ENCODE measurements at places on chromosomes 6 and 20.

DNA sequence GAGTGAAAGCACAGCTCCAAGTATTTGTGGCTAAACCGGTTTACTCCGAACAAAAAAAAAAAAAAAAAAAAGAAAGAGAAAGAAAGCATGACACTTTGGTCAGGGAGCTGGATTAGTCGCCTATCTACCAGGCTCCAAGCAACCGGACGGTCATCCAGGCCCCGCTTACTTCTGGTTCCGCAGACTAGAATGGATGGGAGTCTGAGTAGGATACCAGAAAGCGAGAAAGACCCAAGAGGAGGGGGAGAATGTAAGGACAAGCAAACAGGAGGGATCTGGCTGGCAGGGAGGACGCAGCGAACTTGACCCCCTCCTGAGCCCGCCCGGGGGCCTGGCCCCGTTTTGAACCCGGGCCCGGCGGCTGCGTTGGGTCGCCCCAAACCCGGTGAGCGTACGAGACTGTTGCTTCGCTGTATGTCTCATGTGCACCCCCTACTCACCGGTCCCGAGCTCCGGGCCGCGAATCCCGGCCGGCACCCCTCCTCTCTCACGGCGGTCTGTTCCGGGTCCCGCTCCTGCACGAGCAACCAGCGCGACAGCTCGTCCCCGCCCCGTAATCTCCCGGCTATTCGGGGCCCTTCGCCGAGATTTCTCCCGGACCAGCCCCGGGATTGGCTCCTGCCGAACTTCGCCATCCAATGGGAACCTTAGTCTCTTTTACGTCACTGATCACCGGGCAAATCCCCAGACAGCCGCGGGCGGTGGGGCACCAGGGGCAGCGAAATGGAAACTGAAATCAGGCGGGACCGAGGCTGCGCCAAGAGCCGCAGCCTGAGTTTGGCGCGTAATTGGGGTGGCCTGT is at the start of gene TRIM26:
Gene TRIM26, minus strand, starts transcription at position 542 of the 802 bp plus-strand sequence. CDS start 14,303 bp downstream, outside the sequence.
- peak; percentile 97 for DNase-seq

DNA sequence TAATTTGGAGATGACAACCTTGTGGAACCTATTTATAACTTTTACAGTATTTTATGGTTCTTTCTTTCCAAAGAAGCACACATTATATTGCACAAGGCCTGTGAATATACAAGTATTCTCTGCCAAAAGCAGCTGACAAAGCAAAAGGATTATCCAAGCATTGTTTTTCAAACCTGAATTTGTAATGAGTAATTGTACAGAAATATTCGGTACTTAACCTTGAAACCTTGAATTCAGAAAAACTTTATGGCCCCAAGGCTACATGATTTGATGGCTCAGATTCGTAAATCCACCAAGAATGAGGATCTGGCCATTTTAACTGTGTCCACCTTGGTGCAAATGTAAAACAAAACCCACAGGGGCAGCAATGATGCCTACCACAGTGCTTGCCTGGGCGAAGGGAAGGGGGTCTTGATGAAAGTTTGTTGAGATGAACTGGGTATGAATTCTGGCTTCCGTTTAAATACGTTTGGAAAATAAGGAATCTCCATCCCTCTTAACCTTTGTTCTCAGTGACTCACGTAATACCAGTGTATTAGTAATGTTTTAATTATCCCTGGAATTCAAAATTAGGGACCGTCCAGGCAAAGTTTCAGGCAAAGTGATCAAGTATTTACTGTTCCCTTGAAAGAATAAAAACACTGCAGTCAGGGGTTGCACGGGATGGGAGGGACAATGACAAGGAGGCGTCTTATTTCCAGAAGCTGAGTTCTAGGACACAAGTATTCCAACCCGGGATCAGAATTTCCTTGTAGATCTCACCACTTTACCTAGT is 2.7 kb upstream of the RBM24 start:
- DNase-seq = no peak

DNA sequence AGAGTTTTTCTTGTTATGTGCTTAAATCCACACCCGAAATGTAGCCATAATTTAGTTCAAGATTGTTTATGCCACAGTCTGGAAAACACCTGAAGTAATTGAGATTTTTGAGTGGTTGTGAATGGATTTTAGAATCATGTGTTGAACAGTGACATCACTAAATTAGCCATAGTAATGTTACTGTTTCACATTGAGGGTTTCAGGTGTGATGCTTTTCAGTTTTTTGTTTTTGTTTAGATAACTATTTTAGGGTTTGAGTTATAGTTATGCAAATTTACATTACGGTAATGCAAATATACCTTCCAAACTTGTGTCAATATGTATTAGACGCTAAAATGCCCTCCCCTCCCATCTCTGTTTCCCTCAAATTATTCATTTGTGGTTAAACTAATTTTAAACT is 22.9 kb downstream of the QKI start:
- DNase-seq = no peak

GRCh38 chr6:33390767-33391277 is 801 bp upstream of the KIFC1 start:
- DNase-seq = no peak

DNA sequence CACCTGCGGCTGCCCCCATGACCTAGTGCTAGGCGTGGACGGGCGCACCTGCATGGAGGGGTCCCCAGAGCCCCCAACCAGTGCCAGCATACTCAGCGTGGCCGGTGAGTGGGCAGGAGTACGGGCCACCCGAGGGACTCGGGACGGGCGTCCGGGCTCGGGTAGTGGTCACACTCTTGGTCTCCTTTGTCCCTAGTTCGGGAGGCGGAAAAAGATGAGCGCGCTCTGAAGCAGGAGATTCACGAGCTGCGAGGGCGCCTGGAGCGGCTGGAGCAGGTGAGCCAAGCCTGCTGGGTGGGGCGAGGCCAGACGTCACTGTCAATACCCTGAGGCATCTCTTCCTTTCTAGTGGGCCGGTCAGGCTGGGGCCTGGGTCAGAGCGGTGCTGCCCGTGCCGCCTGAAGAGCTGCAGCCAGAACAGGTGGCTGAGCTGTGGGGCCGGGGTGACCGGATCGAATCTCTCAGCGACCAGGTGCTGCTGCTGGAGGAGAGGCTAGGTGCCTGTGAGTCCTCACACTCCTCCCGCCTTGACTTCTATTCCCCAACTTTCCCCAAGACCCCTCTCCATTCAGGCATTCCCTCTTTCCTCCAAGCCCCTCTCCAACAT is 2.9 kb downstream of the EGFL8 start:
- DNase-seq = no peak

DNA sequence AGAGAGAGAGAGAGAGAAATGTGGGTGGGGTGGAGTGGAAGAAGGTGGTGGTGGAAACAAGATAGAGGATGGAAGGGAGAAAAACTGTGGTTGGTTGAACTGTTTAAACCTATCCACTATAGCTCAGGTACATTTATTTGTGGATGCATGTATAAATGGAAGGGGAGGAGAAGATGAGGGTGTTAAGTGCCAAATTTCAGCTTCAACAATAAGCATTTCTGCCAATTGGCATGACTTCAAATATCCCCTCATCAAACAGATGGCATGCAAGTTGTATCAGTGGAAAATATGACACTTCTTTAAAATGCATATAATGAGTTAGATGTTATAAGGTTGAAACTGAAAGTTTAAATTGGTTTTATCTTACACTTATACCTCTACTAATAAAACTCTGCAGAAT is 216.1 kb downstream of the LMBRD1 start:
- no peak for DNase-seq

DNA sequence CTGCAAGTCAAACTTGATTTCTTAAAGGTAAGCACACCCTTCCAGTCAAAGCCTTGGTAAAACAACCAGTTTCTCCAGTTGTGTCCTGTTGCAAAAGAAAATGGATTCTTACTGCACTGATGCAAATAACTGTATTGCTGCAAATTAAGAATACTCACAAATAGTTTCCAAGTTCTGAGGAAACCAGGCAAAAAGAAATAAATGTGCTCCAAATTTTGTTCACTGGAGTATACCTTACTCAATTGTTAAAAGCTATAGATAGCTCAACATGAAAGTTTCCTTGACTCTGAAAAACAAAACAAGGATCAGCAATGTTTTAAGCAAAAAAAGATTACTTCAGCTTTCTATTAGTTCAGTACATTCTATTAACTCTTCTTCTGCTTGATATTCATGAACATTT is 75.2 kb downstream of the SLC16A10 start:
- no peak for DNase-seq

DNA sequence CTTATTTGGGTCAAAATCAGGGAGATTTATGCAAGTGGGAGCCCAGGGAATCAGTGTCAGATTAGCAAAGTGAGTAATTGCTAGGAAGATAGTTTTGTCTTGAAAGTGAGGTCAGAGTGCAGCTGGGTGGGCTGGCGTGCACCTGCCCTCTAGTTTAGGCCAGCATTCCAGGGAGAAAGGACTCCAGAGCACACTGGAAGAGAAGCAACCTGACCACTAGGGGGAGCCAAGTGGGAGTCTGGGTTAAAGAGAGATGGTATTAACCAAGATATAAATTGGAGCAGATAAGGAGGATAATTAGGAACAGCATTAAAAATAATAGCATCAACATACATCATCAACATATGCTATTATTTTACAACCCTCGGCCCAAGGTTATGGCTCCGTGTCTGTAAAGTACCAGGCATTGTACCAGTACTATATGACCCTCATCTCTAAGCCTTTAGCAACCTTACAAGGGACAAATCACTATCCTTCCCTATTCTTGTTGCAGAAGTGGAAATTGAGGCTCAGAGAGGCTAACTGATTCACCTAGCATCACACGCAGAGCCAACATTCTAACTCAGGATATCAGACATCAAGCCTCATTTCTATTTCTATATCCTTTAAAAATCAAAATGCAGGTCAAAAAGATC is 57.8 kb downstream of the SLC2A10 start:
- no peak for DNase-seq

DNA sequence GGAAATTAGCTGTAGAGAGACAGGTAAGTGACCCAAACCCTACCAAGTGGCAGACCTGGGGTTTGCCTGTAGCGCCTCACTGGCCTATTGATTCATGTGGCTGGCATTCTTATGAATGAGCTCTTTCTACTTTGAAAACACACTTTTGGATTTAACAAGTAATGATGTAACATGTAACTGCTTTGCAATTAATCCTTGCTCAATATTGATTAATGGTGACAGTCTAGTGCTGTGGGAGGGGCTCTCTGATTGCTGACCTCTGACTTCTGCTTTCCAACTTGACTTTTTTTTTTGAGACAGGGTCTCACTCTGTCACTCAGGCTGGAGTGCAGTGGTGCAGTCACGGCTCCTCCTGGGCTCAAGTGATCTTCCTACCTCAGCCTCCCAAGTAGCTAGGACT is 82.7 kb downstream of the TIAM2 start:
- DNase-seq = no peak

- DNase-seq = no peak
These were observed 88.6 kb downstream of the LINC00237 start for GRCh38 chr20:21017528-21018085.

DNA sequence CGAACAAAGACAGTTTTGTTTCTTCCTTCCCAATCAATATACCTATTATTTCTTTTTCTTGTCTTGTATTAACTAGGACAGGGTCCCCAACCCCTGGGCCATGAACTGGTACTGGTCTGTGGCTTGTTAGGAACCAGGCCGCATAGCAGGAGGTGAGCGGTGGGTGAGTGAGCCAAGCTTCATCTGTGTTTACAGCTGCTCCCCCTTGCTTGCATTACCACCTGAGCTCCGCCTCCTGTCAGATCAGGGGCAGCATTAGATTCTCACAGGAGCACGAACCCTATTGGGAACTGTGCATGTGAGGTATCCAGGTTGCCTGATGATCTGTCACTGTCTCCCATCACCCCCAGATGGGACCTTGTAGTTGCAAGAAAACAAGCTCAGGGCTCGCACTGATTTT is 151.9 kb downstream of the CDKAL1 start:
- no peak for DNase-seq

- no peak for DNase-seq
These were observed 11.9 kb downstream of the OR12D1 start for GRCh38 chr6:29426654-29427053.

DNA sequence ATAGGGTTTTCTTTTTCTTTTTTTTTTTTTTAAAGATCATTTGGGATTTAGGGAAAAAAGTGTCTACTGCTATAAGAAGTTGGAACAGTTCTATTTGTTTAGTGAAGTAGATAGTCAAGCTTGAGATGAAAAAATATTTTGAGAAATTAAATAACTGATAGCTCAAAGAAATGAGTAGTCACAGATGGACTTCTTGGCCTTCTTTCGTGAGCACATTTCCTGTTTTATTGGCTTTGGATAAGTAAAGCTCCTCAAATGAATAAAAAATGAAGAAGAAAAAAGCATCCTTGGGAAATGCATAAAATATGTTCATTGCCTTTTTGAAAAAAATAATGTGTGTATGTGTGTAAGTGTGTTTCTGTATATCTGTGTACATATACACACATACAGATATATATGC is 515.9 kb downstream of the GRIK2 start:
- DNase-seq = no peak

GRCh38 chr6:3798055-3798919 is 46.8 kb upstream of the PXDC1 start:
- no peak for DNase-seq

DNA sequence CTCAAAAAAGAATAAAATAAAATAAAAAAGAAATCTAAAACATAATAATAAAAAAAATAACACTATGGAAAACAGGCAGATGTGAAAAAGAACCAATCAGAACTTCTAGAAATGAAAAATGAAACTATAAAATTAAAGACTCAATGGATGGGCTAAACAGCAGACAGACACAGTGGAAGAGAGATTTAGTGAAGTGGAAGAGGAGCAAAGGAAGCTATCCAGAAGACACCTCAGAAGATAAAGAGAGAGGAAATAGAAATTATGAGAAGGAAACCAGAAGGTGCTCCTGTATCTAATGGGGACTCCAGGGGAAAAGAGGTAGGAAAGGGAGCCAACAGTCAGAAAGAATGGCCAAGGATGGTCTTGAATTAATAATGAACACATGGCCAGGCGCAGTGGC is 18.5 kb downstream of the LAMA5 start:
- DNase-seq = no peak

GRCh38 chr20:19624221-19624965 is 133.7 kb upstream of the RIN2 start:
- no peak for DNase-seq

- no peak for DNase-seq
These were observed 98.8 kb upstream of the NXT1 start for GRCh38 chr20:23251779-23252178.

- DNase-seq = no peak
These were observed 146.1 kb downstream of the NFATC2 start for GRCh38 chr20:51396365-51396909.

DNA sequence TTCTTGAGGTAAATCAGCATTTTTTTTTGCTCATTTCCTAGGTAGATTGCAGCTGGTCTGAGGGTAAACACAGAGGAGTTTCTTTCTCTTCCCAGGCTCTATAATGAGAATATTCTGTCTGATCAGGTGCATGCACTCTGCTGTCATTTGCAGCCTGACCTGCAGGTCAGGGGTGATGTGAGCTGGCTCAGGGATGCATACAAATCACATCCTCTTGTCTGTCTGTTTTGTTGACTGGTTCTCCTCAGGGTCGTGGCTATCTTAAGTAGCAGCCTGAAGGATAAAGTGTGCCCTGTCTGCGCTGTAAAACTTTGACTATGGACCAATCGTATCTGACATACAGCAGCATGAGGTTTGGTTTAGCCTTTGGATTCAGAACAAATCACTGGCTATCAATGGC is 183.4 kb upstream of the POU3F2 start:
- no peak for DNase-seq

Data from tibial nerve (tissue), 4 donors.